ENCODE measurements at places on chromosomes 7 and 10. TPM values are rescaled to one million over a fixed set of nuclear protein-coding genes. Genes with fewer than 3 reads are reported as not detected.

FBXO24 gene
- not detected for total RNA-seq

NRP1 gene
- 54.8 TPM for total RNA-seq

C10orf67 gene
- total RNA-seq, result 0.30 TPM

DNA sequence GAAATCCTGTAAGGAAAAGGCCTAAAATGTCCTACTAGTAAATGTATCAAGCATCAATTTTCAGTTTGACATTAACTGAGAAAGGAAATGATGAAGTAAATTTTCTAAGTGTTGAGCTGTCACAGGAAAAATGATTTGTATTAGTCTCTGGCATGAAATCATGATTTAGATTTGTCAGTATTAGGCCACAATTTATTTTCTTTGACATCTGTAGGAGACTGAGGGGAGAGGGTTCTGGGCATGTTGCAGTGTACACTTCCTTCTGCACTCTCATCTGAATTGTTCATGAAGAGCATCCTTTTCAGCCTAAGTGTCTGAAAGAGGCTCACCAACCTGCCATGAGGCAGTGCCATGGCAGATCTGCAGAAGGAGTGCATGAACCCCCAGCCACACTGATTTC, 15.9 kb downstream of the ADRB1 start:
- H3K27me3 ChIP-seq, result no peaks in the 10 kb centered on the region
- no peak for DNase-seq
- H3K4me1 ChIP-seq, result no peaks in the 10 kb centered on the region
- H3K27ac ChIP-seq, result no peak overlapping the region
- H3K36me3 ChIP-seq, result no peaks in the 10 kb centered on the region

DNA sequence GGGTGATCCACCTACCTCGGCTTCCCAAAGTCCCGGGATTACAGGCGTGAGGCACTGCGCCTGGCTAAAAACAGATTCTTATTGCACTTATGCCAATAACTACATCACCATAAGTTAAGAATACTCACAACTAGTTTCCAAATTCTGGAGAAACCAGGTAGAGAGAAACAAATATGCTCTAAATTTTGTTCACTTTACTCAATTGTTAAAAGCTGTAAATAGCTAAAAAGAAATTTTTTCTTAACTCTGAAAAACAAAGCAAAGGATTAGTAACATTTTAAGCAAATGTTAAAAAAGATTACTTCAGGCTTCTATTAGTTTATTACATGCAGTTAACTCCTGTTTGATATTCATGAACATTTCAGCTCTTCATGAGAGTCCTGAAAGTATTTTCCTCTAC, 28.3 kb upstream of the ZMIZ2 start:
- H3K27me3 ChIP-seq, result no peaks in the 10 kb centered on the region
- H3K4me3 ChIP-seq, result no peak overlapping the region
- no peak for DNase-seq

OR6B1 gene
- not detected for total RNA-seq

- H3K27ac ChIP-seq, result no peak overlapping the region
- H3K36me3 ChIP-seq, result no peaks in the 10 kb centered on the region
- H3K27me3 ChIP-seq, result no peaks in the 10 kb centered on the region
These were observed 196.5 kb downstream of the HERPUD2 start for GRCh38 chr7:35498416-35498815.

GRCh38 chr7:108227366-108227765, 97.2 kb upstream of the LAMB4 start:
- no peaks in the 10 kb centered on the region for H3K27me3 ChIP-seq
- DNase-seq, result no peak
- H3K27ac ChIP-seq, result no peak overlapping the region

DNA sequence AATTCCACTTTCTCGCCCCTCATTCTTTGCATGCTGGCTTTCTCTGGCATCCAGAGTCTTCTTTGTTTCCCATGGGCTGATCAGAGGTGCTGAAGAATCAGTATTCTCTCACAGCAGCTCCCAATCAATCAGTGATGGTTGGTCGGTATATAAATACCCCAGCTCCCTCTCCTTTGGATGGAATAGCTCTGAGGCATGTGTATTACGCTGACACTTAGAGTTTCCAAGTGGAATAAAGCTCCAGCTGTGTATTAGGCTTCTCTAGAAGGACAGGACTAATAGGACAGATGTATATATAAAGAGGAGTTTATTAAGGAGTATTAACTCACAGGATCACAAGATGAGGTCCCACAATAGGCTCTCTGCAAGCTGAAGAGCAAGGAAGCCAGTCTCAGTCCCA, 218.3 kb upstream of the GRB10 start:
- no peaks in the 10 kb centered on the region for H3K27me3 ChIP-seq
- H3K4me1 ChIP-seq, result no peaks in the 10 kb centered on the region
- DNase-seq, result no peak
- H3K36me3 ChIP-seq, result no peaks in the 10 kb centered on the region

DNA sequence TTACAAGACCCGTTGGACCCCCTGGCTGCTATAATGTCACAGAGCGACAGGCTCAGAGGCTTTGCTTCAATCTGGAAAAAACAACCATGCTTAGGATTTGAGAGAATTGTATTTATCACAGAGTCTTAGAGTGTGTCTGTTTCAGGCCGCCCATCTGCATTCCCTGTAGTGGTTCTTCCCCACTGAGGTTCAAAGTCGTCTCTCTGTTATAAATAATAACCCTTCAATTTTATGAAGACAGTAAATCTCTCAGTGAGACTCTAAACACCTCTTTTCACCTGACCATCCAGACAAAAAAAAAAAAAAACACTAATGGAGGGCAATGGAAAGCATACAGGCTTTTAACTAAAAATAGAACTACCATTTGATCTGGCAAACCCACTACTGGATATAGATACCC, 565.4 kb upstream of the AUTS2 start:
- no peak overlapping the region for H3K27ac ChIP-seq
- H3K36me3 ChIP-seq, result no peaks in the 10 kb centered on the region
- no peak for DNase-seq

All from tibial nerve (tissue), 4 donors.